Endothelial cell of umbilical vein (primary cell): ENCODE measurements at places on chromosomes 5 and 9. TPM values are rescaled to one million over a fixed set of nuclear protein-coding genes. Genes with fewer than 3 reads are reported as not detected.

The SPINK5 gene
- 0.55 and 0.91 TPM in 2 replicates for total RNA-seq

The TMEFF1 gene
- total RNA-seq, result 9.8 and 14.6 TPM in 2 replicates

The RANBP6 gene
- 20.9 and 21.9 TPM in 2 replicates for total RNA-seq

The AJM1 gene
- 1.3 and 1.7 TPM in 2 replicates for total RNA-seq
